Activated CD4-positive, alpha-beta T cell treated with anti-CD3 and anti-CD28 coated beads, Interleukin-2, amount 50 U/mL, for 24 hours (primary cell): ENCODE measurements at places on chromosomes 11 and 22.

DNA sequence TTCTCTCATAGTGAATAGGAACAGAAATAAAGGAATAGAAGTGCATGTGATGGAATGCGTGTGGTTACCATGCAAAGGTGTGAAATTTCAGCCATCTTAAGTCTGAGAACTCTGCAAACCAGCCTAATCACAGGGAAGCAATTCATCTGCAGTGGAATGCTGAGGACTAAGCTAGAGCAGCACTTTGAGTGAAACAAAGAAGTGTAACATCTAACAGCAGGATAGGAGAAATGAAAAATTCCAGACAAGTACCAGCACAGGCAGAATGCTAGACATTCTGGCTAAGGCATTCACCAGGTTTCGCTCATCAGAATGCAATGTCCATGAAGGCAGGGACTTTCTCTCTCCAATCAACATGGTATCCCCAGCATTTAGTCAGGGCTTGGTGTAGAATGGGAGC lies 41.2 kb upstream of the SLC36A4 start:
- DNase-seq, result no peak

DNA sequence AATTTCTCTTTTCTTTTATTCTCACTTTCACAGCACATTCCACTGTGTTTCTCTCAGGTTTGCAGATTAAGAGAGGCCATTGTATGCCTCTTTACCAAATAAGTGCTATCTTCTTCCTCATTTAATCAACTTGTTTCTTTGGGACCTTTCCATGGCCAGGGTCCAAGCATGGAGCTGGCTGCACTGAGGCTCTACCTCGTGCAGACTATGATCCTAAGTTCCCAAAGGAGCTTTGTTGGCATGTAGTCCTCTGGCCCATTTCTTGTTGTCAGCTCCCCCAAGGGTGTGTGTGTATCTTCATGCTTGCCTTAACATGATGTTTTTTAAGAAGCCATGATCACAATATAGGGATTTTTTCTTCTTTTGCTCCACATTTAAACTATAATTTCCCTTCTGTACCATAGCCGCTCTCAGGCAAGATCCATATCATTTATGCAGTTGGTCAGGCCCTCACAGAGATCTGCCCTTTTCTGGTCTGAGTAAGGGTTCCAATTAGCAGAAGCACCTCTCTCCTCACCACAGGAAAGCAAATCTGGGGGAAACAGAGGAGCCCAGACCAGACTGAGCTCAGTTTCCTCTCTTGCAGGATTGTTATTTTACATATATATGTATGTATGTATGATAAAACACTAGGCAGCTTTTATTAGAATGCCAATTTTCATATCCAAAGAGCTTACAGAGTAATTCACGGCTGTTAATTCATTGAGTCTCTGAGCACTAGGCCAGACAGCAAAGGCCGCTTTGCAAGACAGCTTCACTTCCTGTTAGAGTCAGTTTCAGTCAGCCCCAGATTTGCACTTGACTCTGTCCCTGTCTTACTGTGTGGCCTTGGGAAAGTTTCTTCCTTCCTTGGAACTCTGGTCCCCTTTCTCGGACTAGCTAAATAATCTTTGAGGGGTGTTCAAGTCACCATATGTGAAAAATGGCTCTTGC lies 34.3 kb downstream of the CYB5R2 start:
- DNase-seq, result no peak

- DNase-seq, result no peak
Observed at GRCh38 chr22:19554834-19555404, 30.7 kb upstream of the CLDN5 start.

DNA sequence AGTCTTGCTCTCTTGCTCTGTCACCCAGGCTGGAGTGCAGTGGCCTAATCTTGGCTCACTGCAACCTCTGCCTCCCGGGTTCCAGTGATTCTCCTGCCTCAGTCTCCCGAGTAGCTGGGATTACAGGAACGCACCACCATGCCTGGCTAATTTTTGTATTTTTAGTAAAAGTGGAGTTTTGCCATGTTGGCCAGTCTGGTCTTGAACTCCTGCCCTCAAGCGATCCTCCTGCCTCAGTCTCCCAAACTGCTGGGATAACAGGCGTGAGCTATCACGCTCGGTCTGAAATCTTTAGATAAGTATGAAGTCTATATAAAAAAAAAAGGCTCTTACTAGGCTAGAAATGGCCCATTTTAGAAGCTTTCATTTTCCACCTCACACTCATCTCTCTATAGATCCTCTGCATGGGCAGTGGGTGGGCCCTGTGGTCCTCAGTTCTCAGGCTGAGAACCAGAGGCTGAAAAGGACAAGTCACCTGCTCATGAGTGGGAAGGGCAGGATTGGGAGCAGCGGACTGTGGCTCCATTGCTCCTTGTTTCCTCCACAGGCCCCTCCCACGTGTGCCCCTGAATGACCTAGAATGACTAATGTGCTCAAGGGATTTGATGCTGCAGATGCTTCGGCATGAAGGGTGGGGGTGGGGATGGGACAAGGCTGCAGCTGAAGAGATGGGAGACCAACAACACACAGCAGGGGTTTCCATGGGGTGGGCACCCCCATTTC lies 19.8 kb upstream of the PRAME start:
- DNase-seq, result no peak

GRCh38 chr11:2411446-2412305 lies 11.1 kb downstream of the TSSC4 start:
- DNase-seq, result no peak

GRCh38 chr11:206002-206384 lies 1.2 kb downstream of the BET1L start:
- DNase-seq, result no peak

GRCh38 chr11:132655187-132655855 lies 877.0 kb downstream of the OPCML start:
- DNase-seq, result no peak

GRCh38 chr11:57667736-57668433 lies at the start of gene ZDHHC5:
Gene ZDHHC5, plus strand, starts transcription at chr11:57668114. Its CDS starts 4,977 bp downstream, at chr11:57673091.
- DNase-seq, result peak; percentile 99

DNA sequence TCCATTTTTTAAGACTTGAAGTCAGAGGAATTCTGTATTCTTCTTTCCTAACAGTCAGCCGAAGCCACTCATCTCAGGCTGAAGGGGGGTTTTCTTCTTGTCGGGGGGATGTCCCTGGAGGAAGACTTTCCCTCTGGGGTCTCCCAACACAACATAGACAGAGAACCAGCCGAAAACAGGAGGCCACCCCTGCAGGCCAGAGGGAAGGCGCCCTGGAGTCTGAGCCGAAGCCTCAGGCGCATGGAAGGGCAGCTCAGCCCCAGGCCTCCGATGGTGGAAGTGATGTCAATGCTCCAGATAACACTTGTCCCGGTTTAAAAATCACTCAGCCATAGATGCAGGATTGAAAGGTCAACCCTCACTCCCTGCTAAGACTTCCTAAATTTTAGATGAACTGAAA lies 1393.0 kb downstream of the TBC1D22A start:
- DNase-seq, result no peak

DNA sequence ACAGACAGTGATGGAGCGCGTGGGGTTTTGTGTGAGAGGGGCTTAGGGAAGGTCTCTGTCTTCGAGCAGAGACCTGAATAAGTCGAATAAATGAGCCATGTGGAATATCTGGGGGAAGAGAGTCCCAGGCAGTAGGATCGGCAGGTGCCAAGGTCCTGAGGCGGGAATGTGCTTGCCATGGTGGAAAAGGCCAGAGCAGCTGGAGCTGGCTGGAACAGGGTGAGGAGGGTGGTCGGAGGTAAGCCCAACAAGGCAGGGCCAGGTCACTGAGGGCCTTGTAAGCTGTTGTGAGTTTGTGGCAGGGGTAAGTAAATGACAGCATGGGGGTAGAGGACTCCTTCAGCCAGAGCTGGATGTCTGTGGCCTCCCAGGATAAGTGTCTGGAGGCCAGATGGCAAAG lies 71.3 kb downstream of the TP53I11 start:
- DNase-seq, result no peak
